Fibroblast of the conjunctiva (primary cell): ENCODE measurements at places on chromosomes 16 and 17.
A peak's percentile ranks its signal among the peaks of the same experiment; 100 is the strongest.

GRCh38 chr17:80862481-80862961, 129.1 kb upstream of the CHMP6 start:
- DNase-seq = no peak

- DNase-seq = no peak
These were observed 130.4 kb downstream of the C16orf78 start for GRCh38 chr16:49504023-49504364.

GRCh38 chr17:9240659-9241370, 219.5 kb downstream of the NTN1 start:
- DNase-seq = peak; percentile 34

DNA sequence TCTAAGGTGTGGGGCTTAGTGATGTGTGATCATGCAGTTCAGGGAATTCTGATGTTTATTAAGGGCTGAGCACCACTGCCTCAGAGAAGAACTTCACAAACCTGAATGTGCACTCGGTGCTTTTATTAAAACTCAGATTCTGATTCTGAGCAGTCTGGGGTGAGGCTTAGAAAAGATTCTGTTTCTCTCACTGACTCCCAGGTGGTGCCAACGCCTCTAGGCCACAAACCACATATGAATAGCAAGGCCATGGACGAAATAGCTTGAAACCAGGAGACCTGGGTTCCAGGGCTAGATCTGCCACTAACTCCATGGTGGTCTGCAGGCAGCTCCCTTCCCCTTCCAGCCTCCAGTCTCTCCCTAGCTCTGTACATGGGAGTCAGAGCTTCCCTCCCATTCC, 169.1 kb downstream of the HS3ST3B1 start:
- DNase-seq = no peak

DNA sequence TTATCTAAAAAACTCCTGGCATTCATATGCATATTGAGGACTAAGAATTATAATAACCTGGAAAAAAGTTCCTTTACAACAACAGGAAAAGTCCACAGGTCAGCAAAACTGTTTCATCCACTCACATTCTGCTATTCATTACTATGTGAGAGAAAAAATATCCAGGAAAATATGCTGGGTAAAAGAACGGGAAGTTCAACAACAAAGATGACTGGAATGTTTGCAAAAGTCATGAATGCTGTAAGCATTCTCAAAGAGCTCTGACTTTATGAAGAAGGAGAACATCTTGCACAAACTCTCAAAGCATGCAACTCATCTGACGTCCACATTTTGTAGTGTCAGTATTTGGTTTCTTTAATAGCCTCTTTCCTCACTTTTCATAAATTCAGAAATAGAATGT, 56.9 kb upstream of the ALDH3A1 start:
- no peak for DNase-seq

DNA sequence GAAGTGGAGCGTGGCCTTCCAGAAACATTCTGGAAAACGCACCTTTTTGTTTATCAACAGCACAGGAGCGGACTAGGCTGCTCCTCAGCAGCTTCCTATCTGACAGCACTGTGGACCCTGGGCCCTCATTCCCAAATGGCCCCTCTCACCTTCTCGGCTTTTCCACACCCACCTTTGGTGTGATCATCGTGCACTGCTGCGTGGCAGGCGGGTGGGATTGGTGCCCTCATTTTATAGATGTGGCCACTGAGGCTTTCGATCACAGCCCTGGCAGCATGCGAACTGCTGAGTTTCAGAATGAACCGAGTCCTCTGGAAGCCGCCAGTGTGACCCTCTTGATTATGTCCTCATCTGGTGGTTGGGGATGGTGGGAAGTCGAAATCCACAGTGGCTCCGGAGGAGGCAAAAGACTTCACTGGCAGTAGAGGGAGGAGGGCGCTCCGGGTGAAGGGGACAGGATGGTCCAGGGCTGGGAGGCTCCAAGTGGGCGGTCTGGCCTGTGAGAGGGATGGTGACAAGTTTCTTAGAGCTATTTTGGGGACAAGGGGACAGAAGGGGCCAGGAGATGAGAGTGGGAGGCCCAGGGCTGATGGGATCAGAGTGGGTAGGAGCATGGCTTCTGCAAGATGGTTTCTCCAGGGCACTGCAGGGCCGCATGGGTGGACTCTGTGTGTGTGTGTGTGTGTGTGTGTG, 49.5 kb downstream of the NKD1 start:
- DNase-seq = no peak

DNA sequence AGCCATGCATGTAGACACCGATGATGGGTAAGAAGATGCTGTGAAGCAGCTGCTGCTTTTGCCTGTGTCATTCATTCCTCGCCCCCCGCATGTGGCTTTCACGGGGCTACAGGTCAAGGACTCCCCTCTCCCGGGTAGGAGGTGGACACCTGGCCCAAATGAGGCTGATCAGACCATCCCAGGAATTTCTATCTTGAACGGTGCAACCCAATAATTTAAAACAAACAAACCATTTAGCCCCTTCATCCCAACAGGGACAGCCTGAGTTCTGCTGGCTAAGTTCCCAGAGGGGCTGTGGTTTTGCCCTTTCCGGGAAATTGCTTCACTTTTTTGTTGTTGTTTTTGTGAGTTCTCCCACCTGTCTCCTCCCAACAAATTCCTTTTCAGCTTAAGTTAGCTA, 137.7 kb upstream of the CDH5 start:
- DNase-seq = no peak

DNA sequence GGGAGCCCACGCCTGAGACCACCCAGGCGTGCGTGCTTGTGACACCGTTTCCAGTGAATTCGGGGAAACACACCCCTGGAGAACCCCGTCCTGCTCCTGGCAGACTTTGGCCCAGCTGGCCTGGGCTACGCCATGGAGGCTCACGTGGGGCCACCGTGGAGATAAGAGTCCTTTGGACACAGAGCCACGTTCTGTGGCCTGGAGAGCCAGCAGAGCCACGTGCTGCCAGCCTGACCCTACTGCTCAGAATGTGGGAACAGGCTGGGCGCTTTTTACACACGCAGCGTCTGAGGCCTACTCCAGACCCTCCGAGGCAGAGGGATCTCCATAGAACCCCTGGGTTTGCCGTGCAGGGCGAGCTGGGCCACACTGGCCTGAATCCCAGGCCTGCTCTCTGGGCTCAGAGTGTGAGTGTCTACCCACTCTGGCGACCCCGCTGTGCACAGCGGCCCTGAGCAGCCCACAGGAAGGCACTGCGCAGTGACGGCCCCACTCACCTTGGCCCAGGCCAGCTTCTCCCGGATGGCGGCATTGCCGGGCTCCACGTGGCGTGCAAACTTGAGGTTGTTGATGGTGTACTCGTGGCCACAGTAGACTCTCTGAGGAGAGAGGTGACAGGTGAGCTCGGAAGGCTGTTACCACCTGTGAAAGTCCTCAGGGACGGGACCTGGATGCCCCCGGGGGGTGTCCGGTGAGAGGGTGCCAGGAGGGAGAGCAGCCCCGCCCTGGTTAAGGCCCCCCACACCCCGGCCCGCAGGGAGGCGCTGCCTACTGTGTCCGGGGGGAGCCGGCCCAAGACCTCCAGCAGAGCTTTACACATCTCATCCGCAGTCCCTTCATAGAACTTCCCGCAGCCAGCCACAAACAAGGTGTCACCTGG, 10.0 kb downstream of the HAGH start:
- DNase-seq = no peak

- no peak for DNase-seq
These were observed 18.3 kb downstream of the MEAK7 start for GRCh38 chr16:84486126-84486525.

DNA sequence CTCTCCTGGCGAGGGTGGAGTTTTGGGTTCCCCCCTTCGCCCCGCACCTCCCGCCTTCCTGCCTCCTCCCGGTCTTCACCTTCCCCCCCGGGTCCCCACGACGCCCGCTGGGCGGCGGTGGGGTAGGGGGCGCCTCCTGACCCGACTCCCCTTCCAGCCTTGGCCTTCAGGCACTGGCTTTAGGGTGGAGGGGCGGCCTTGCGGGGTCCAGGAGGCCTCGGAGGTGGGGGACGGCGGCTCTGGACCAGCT, 2.4 kb downstream of the SLC16A3 start:
- no peak for DNase-seq

- DNase-seq = no peak
These were observed 106.5 kb upstream of the METRNL start for GRCh38 chr17:82972836-82973372.

GRCh38 chr17:1275962-1276736, 3.3 kb upstream of the TRARG1 start:
- no peak for DNase-seq

- no peak for DNase-seq
These were observed 1.7 kb downstream of the TXNDC17 start for GRCh38 chr17:6642592-6642991.

GRCh38 chr17:81071761-81072741, 37.1 kb downstream of the BAIAP2 start:
- no peak for DNase-seq

GRCh38 chr17:58315750-58316149, 12.8 kb downstream of the TSPOAP1 start:
- no peak for DNase-seq

- no peak for DNase-seq
These were observed 6.3 kb upstream of the TENT4B start for GRCh38 chr16:50146479-50147435.

DNA sequence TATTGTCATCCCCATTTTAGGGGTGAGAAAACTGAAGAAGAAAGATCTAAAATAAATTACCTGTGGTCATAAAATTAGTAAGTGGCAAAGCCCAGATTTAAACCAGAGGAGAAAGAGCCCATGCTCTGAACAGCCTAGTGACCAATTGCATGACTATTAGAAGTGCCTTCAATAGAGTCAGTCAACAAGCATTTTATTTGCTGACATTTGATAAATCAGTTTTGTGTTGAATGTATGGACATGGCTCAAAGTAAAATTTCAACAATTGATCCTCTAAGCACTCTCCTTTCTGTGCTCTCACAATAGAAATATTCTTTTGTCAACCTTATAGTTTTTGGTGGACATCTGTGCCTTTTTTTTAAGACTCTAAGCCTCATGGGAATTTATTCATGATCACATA, 572.9 kb upstream of the SOX9 start:
- no peak for DNase-seq
